ENCODE measurements at places on chromosomes 5 and 9. TPM values are rescaled to one million over a fixed set of nuclear protein-coding genes. Genes with fewer than 3 reads are reported as not detected.

- no peak for DNase-seq
These were observed 85.4 kb downstream of the GLIS3 start for GRCh38 chr9:4214486-4214885.

GRCh38 chr5:95086927-95087815, 197.7 kb downstream of the MCTP1 start:
- no peak for DNase-seq

The DBH gene
- total RNA-seq = not detected

DNA sequence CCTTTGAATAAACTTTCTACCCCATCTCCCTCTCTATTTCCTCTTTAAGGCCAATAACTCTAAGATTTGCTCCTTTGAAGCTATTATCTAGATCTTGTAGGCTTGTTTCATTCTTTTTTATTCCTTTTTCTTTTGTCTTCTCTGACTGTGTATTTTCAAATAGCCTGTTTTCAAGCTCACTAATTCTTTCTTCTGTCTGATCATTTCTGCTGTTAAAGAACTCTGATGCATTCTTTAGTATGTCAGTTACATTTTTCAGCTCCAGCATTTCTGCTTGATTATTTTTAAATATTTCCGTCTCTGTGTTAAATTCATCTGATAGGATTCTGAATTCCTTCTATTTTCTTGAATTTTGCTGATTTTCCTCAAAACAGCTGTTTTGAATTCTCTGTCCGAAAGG, 15.3 kb upstream of the LIX1 start:
- no peak for DNase-seq

- no peak for DNase-seq
These were observed 375.8 kb downstream of the ZNF608 start for GRCh38 chr5:124370601-124371000.

- no peak for DNase-seq
These were observed 4.9 kb downstream of the AK1 start for GRCh38 chr9:127872369-127873222.

DNA sequence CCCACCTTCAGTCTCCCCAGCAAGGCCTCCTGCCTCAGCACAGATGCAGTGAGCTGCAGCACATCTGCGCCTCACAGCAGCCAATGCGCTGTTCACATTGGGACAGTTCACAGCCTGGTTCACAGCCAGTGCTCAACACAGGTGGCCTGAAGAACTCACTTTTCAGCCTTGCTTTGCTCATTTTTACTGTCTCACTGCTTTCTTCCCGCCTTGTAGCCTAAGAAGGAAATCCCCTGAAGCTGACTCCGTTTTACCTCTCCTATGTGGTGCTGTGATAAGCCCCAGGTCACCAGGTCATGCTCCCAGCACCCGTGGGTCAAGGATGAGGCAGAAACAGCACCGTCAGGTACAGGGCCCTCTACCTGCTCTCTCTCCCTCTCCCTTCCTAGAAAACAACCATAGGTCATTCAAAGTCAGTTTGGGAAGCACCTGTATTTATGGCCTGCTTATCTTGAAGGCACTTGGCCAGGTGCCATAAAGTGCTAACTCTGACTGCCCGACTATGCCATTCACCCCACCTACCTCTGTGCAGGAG, 1.1 kb downstream of the GCNT4 start:
- DNase-seq = no peak

- DNase-seq = peak; percentile 70
These were observed 41.9 kb downstream of the TNFAIP8 start for GRCh38 chr5:119397518-119398380.

DNA sequence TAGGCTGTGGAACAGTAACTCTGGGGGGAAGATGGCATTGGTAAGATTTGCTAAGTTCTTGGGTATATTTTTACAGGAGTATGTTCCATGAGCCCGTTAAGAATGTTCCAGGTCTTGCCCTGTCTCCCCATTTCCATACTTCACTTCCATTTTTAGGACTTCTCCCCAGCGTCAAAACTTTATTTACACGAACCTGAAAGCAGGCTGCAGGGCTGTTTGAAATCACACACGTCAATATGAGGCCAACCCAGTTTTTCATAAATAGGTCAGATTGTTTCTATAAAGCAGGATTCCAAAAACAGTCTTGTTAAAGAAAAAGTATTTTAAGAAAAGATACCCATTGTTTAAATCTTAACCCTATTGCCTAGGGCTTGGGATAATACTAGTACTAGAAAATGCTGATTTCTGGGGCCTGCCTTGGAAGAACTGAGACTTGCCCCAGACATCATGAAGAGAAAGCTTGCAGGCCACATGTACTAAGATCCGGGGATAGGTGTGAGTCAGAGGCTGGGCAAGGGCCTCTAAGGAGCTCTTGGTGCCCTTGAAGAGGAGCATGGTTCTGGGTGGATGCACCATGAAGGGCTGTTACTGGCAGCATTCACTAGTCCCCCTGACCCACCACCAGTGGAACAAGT, 24.2 kb downstream of the TRIO start:
- DNase-seq = peak; percentile 48

GRCh38 chr9:134360897-134361296, 34.6 kb downstream of the RXRA start:
- peak; percentile 24 for DNase-seq

DNA sequence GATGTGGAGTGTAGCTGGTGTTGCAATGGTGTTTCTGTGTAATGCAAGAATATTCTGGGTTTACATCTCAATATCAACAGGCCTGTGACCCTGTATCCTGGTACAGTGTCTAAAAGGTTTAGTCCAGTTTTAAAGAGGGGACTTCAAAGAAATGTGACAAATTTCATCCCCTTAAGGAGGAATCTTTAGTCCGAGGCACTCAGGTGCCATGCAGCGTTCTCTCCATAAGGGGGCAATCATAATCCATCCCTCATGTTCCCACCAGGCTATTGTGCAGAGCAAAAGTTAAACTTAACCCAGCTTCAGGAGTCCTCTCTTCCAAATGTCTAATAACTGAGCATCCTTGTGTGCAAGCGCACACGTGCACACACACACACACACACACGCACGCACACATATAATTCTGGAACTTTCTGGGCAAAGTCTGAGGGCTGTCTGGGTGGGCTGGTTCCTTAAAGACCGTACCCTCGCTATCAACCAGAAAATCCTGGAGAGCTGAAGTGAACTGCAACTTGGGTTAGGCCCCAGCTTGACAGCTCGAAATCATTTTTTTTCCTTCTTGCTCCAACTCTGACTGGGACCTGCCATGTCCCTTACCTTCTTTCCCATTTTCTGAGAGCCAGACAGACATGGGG, 46.0 kb downstream of the CRB2 start:
- peak; percentile 49 for DNase-seq

The GADD45G gene
- total RNA-seq = 2.1 TPM

All from PC-3 (cell line).